ENCODE measurements at places on chromosomes 13 and 19.

DNA sequence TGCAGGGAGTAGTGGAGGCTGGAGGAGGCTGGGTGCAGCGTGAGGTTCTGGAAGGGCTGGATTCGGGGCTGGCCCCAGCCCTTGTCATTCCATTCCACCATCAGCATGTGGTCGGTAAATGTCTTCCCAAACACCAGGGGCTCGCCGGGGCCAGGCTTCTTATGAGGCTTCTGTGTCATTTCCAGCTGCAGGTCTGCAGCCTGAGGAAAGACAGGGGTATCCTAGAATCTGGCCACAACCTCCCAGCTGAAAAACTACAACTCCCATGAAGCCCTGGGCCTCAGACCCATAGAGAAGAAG lies 4.4 kb downstream of the BCAT2 start:
- DNase-seq, result peak; percentile 27

GRCh38 chr19:5967994-5968430 lies 9.9 kb downstream of the RANBP3 start:
- peak; percentile 62 for DNase-seq

GRCh38 chr13:94712287-94712811 lies at the start of gene SOX21:
Gene SOX21 (minus strand): TSS chr13:94712545. CDS start chr13:94712049, 496 bp downstream.
- no peak for DNase-seq

DNA sequence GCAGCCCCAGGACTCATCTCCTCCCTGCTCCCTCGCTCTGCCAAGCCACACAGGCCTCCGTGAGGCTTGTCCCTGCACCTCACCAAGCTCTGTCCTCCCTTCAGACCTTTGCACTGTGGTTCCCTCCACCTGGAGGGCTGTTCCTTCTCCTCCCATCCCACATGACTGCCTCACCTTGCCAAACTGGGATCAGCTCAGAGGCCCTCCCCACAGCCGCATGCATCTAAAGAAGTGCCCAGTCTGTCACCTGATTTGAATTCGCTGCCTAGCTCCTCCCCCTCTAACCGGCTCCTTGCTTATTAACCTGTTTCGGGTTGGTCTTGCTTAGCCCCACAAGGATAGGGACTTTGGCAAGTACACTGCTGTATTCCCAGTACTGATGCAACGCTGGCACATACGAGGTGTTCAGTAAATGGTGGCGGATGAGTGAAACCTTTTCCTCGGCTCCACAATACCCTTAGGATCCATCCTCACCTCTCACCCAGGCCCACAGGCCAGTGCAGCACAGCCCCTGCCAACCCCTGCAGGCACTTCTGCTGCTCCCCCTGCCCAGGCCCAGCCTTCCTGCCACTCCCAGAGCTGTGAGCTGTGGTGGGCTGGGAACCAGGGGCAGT lies 4.4 kb downstream of the AKT2 start:
- DNase-seq, result no peak
